ENCODE measurements at places on chromosomes 12 and 14.

GRCh38 chr14:20515846-20516245 lies 10.5 kb downstream of the RNASE10 start:
- no peak for DNase-seq

- no peak for DNase-seq
These were observed 26.2 kb downstream of the PRKAB1 start for GRCh38 chr12:119694111-119694510.

GRCh38 chr12:115451780-115452736 lies 768.1 kb upstream of the TBX3 start:
- DNase-seq = no peak

DNA sequence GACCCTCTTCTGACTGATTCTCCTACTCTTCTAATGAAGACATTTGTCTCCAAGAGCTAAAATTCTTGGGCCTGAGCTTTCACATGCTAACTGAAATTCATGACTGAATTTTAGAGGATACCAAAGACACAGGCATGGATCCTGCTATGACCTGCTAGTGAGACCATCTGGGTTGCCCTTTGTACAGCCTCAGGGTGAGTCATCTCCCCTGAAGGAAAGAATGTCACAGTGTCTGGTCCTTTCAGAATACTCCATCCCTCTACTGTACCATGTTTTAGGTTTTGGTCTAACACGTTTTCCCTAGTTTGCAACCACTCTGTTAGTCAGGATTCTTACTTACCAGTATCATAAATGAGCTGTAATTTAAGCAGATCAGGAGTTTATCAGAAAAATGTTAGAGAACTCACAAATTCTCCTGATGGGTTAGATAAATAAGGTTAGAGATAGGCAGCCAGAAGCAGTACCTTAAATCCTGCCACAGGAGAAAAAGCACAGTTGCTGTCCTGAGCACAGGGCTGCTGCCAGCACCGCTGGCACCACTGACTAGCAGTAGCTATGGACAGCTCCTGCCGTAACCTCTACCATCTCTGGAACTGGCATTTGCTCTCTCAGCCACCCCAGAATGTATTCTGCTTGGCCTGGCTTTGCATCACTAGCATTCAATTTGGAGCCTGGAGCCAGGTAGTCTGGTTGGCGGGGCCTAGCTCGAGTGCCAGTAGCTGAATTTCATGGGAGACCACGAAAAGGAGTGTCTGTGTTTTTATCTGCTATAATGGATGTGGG lies 127.6 kb downstream of the ANO6 start:
- DNase-seq = no peak
